Right cardiac atrium (tissue), 5 donors: ENCODE measurements at places on chromosomes 3 and 15.

DNA sequence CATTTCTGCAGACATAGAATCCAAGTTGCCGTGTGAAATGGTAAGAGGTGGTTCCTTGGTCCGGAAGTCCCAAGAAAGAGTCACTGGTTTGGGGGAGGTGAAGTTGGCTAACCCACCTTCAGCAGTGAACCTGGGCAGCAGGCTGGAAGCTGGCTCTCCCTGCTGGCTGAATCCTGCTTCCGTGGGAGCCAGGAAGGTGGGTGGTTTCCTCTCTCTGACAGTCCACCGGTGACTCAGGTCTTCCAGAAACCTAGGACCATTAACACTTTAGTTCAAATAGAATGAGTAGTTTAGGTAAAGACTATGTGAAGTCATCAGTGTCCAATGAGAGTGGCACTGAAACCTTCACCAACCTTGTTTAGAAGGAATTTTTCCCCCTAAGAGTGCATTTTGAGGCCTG, 87.4 kb upstream of the CACNA2D3 start:
- no peak for DNase-seq

DNA sequence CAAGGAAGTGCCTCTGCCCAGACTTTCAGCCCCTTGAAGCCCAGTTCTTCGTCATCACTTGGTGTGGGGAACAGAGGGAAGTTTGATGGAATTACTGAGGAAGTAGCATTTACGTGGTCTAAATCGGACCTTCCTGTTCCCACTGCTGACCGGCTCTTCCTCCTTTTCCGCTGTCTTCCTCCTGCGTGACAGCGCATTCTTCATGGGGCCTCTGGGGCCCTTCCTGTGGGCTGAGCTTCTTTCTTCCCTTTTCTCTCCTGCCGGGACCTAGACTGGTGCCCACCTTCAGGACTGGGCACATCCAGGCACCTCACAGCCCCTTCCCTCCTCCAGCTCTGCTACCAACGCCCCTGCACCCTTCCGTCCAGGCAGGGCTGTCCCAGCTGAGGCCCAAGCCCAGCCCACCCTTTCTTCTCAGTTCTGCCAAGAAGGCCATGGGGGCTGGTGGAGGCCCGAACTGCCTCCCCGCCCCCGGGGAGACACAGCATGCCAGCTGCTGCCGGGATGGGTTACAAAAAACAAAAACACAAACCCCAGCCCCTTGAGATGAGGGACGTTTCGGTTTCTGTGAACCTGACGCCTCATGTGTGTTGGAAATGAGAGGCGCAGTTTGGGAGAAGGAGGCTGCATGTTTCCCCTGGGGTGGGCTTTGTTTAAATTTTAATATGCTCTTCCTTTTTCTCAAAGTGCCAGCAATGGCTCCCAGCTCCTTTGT, 19.1 kb downstream of the ZNF710 start:
- DNase-seq: peak; percentile 26

DNA sequence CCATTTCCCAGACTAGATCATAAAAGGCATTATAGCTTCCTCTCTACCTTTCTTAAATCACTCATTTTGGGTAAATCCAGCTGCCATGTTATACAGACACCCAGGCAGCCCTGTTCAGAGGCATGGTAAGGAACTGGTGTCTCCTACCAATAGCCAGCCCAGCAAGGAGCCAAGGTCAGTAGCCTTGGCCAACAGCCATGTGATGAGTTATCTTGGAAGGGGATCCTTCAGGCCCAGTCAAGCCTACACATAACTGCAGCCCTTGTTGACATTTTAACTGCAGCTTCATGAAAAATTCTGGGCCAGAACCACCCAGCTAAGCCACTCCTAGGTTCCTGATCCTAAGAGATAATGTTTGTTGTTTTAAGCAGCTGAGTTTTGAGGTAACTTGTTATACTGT, 29.0 kb upstream of the ZMAT3 start:
- DNase-seq: no peak

- no peak for DNase-seq
Observed at GRCh38 chr3:169405076-169405475, 258.4 kb downstream of the MECOM start.

- no peak for DNase-seq
Observed at GRCh38 chr15:52178765-52179164, 12.4 kb downstream of the GNB5 start.

GRCh38 chr3:57949785-57950615, 58.2 kb upstream of the FLNB start:
- DNase-seq: no peak

- DNase-seq: no peak
Observed at GRCh38 chr3:181683563-181683962, 28.2 kb upstream of the SOX2 start.

DNA sequence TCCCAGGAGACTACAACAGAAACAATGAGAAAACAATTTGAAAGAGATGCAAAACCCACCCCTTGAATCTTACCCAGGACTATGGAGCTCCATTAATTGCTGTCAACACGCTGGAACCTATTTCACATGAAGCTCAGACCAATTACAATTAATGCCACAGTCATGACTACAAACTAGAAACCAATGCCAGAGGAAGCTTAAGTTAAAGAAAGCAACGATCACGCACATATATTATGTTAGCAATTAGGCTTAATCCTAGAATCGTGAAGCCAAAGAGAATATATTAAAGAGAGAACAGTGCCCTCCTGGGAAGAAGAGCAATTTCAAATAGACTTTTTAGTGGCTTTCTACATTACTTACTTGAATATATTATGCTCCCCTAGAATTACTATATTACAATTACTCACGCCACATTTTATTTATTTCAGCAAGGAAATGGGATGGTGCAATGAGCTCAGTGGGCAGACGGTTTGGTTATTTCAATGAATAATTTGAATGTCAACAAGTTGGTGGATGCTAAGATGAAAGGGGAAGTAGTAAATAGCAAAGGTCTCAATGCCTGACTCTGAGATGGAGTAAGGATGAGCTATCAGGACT, 125.5 kb downstream of the GREM1 start:
- DNase-seq: no peak

- no peak for DNase-seq
Observed at GRCh38 chr3:10285272-10286132, 7.2 kb downstream of the GHRL start.
